ENCODE measurements at places on chromosomes 4 and X.

GRCh38 chrX:22141047-22141730, 109.1 kb downstream of the PHEX start:
- no peak for DNase-seq

GRCh38 chrX:111349934-111350333, 62.1 kb downstream of the DCX start:
- no peak for DNase-seq

- DNase-seq = no peak
Measured at GRCh38 chr4:8710416-8710815, 117.9 kb downstream of the CPZ start.

GRCh38 chr4:128220286-128221235, 67.1 kb downstream of the PGRMC2 start:
- DNase-seq = peak; percentile 4

DNA sequence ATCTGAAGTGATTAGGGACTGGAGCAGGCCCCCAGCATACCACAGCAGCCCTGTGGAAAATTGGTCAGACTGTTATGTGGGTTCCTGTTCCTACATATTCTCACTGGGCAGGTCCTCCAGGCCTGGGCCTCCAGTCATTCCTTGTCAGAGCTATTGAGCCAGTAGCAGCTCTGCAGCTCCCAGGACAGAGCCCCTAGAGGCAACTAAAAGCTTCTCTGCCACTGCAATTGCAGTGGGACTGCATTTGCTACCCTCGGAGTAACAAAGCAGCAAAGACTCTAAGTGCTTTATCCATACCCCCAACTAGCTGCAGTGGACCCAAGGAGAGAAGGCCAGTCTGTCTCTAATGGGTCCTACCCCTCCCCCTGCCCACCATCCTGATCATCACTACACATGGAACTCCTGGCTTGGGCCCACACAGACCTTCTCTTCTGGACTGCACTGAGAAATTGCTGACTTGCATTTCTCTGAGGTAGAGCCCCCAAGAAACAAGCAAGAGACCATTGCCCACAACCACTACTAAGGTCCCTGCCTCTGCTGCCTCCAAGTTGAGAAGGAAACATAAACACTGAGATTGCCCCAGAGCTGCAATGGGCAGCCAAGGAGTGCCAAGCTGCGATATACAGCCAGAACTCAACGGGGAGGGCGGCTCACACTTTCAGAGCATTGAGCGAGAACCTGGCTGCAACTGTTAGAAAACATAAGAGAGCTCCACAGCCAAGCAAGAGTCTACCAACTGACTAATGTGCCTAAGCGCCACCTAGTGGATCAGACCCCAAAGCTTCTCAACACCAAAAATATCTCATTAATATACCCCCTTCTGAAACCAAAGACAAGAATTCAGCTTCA, 738.7 kb upstream of the NDST4 start:
- peak; percentile 5 for DNase-seq

GRCh38 chr4:124810827-124811226, 98.3 kb upstream of the ANKRD50 start:
- DNase-seq = no peak

GRCh38 chr4:26062215-26062614, 148.2 kb downstream of the SMIM20 start:
- no peak for DNase-seq

DNA sequence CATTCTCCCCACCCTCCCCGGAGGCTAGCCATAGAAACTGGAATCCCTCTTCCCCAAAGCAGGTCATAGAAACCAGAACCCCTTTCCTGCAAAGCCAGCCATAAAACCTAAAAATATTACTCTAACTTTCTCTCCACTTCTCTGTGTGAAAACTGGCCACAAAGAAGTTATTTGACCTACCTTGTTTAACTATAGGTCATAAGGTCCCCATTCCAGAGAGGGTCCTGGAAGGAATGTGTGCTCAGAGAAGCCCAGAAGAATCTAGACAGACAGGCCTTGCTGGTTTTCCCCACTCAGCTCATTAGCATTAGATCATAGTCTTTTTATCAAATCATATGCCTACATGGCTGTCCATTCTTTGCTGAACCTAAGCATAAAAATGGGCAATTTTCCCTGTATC, 52.8 kb upstream of the TEX13A start:
- no peak for DNase-seq

- no peak for DNase-seq
Measured at GRCh38 chrX:135438734-135439043, 16.9 kb downstream of the SMIM10L2A start.

GRCh38 chr4:37994569-37994968, 34.4 kb downstream of the PTTG2 start:
- DNase-seq = peak; percentile 28

DNA sequence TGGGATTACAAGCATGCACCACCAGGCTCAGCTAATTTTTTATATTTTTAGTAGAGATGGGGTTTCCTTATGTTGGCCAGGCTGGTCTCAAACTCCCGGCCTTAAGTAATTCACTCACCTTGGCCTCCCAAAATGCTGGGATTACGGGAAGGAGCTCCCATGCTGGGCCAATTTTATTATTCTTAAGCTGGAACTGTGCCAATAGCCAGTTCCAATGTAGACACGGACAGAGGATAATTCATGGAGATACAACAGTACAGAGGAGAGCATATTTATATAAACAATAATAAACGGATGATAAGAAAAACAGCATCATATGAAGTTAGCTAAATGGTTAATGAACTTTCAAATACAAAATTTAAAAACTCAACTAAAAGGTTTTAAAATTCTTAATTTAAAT, 87.8 kb downstream of the PPA2 start:
- DNase-seq = no peak

DNA sequence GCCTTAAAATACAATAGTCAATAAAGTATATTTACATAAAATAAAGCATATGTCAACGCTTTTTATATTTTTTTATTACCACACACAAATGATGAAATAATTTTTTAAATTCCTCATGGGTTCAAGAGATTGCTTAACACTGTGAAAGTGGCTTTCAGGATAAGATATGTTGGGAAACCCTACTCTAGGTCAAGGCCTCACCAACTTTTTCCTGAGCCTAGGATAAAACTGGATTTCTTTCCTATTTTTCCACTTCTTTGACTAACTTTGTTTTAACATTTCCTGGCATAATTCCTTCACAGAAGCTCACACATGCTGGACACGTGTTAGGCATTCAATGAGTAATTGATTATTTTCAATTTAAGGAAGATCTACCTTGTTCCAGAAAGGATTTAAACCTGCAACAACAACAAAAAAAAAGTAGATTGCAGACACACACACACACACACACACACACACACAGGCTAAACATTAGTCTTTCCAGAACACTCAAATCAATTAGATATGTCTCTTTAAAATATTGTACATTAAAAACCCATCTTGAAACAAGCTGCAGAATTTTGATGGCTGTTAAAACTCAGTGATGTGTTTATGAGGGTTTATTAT, 9.1 kb downstream of the KLB start:
- no peak for DNase-seq

GRCh38 chr4:126445596-126445995, 1130.8 kb downstream of the FAT4 start:
- no peak for DNase-seq
